Cardiac fibroblast (primary cell): ENCODE measurements at places on chromosomes 13 and 19.

DNA sequence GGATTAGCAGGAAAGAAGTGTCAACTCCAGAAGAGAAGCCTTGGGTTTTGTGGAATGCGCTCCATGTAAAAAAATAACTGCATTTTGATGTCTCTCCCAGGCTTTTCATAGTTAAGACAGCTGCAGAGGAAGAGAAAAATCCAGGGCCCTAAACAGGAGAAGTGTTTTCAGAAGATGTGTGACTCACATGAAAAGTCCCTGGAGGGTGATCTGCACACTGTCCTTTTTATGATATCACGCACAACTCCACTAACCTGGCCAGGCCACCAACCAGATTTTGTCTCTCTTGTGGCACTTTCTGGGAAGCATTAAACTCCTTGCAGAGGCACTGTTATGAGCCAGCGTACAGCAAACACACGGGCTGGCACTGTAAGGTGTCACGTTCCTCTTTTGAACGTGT, 267.3 kb downstream of the FGF9 start:
- no peak for DNase-seq

GRCh38 chr13:114077933-114078325, 54.5 kb downstream of the RASA3 start:
- peak; percentile 58 for DNase-seq

DNA sequence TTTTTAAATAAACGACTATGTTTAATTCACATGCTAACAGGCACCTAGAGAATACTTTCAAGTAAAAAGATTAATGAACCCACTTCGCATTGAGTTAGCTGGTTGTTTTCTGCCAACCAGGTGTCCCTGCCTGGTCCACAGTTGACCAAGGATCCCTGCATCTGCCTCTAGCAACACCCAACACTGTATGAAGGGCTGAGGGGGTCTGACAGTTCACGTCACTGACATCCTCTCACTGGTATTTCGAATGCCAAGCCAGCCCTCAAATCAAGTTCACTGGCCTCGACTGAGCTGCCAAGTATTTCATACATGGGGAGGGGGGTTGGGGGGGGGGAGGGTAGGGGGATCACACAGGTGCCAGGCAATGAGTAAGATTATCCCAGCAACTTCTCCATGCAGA, 25.4 kb downstream of the SLC25A30 start:
- no peak for DNase-seq

DNA sequence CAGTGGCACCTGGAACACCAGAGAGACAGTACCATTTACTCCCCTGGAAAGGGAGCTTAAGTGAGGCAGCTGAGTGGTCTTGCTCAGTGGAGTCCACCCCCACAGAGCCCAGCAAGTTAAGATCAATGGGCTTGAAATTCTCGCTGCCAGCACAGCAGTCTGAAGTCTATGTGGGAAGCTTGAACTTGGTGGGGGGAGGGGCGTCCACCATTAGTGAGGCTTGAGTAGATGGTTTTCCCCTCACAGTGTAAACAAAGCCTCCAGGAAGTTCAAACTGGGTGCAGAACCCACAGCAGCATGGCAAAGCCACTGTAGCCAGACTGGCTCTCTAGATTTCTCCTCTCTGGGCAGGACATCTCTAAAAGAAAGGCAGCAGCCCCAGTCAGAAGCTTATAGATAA, 30.3 kb upstream of the CEACAM4 start:
- no peak for DNase-seq

GRCh38 chr19:40315812-40316470, 30.8 kb upstream of the AKT2 start:
- DNase-seq, result no peak

GRCh38 chr13:61989978-61990377, 574.3 kb upstream of the PCDH20 start:
- no peak for DNase-seq

- DNase-seq, result no peak
These were observed 17.0 kb upstream of the SPC24 start for GRCh38 chr19:11172576-11172975.

DNA sequence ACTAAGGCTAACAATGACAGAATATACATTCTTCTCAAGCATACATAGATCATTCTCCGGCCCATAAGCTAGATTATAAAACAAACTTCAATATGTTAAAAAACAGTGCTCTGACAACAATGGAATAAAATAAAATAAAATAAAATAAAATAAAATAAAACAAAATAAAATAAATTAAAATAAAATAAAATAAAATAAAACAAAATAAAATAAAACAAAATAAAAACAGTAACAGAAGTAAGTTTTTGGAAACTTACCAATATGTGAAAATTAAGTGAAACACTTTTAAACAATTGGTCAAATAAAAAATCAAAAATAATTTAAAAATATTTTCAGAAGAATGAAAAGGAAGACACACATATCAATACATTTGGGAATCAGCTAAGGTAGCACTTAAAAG, 1785.8 kb upstream of the PCDH20 start:
- no peak for DNase-seq

GRCh38 chr13:53250272-53250875, 221.8 kb downstream of the OLFM4 start:
- peak; percentile 84 for DNase-seq

GRCh38 chr13:39776439-39776838, 121.0 kb downstream of the COG6 start:
- peak; percentile 60 for DNase-seq

GRCh38 chr13:41554180-41554579, 96.8 kb downstream of the RGCC start:
- DNase-seq, result no peak

GRCh38 chr19:41641879-41642485, 15.1 kb upstream of the CEACAM4 start:
- peak; percentile 65 for DNase-seq
